NCI-H1105 (cell line): ENCODE measurements at places on chromosomes 4 and X.

GRCh38 chrX:76279007-76279406 is 106.1 kb downstream of the PBDC1 start:
- peak; percentile 12 for DNase-seq

- peak; percentile 81 for DNase-seq
Observed at GRCh38 chr4:674172-675035, at the start of the genes ATP5ME and MYL5. Gene ATP5ME, minus strand, starts transcription at chr4:674276. Its CDS starts 29 bp downstream, at chr4:674247. Gene MYL5, plus strand, starts transcription at chr4:674542. Its CDS starts 3,485 bp downstream, at chr4:678027.

GRCh38 chr4:1616557-1616930 is 67.6 kb downstream of the FAM53A start:
- no peak for DNase-seq

DNA sequence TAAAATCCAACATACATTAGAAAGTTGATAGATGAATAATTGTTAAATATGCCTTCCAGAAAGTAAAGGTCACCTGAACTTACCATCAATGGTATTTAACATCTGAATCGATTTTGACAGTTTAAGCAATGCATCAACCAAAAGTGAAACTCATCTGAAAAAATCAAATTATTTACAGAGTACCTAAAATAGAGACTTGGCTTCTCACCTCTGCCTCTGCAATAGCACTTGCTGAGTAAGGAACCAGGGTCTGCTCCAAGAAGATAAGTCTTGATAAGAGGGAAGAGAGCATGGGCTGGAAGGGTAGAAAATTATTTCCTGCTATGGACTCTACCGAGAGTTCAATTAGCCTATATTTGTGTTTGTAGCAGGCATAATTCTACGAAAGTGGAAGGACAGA is 868.3 kb downstream of the STIM2 start:
- no peak for DNase-seq

DNA sequence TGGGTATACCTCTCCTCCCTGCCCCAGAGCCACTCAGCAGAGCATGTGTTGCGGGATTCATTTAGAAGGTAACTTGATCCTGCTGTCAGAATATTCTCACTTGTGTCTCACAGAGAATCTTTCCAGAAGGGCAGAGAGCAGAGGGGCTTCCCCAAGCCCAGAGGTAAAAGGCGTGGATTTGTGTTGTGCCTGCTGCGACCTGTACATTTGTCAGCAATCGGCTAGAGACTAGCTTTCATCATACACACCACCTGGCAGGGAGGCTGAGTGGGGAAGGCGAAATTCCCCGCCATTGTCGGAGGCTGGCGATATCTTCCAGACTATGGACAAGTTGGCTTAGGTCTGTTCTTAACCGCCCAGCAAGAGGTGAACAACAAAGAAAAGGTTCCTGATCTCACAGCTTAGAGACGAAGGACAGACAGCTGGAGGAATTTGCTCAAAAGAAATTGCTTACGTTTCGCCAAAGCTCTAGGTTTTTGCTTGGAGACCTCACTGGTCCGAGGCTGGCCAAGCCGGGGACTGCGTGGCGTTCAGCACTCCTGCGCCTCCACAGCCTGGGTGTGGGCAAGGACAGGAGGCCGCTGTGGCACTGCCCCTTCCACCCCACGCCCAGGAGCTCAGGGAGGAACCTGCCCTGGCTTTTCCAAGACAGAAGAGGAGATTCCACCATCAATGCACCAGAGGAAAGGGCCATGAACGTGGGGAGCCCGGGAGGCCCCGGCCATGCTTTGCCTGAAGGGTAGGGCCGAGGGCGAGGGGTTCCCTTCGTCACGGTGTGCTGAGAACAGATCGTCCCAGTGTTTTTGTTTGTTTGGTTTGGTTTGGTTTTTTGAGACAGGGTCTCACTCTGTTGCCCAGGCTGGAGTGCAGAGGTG is 69.4 kb downstream of the DCTD start:
- DNase-seq, result no peak

- DNase-seq, result no peak
Observed at GRCh38 chr4:56146956-56147355, 198.2 kb downstream of the CEP135 start.

DNA sequence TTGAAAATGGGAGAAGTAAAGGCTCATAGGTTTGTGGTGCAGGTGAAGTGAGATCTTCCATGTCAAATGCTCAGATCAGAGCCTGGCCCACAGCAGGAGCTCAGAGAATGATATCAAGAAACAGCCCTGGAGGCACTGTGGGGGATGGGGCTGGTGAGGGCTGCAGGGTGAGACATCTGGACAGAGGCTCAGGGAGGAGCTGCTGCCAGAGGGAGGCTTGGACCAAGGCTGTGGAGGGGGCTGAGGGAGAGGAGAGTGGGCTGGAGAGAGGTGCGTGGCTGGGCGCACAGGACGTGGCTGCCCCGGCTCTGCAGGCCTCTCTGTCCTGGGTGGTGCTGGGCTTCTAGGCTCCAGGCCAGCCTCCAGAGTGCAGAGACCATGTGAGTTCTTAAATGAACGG is 5.6 kb downstream of the SORCS2 start:
- DNase-seq, result no peak

GRCh38 chr4:127414951-127415606 is 217.7 kb upstream of the INTU start:
- DNase-seq, result no peak

DNA sequence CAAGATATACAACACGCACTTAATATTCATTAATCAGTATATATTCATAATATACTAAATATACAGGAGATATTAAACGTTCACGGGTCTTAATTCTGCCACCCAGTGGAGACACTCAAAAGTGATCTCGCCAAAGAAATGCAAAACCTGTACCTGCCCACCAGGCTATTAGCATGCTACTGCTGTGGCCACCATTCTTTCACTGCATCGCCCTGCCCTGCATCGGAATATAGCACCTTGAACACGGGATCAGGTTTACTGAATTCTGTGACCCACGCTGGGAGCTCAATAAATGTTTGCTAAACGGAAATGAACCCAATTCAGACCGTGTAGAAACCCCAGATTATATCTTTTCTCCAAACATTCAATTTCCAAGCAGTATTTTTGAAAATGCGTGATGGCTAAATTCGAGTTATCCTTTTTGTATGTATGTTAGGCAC is 840 bp upstream of the CLCN3 start:
- peak; percentile 16 for DNase-seq

GRCh38 chr4:153471698-153472093 is 5.5 kb downstream of the TMEM131L start:
- DNase-seq, result no peak

DNA sequence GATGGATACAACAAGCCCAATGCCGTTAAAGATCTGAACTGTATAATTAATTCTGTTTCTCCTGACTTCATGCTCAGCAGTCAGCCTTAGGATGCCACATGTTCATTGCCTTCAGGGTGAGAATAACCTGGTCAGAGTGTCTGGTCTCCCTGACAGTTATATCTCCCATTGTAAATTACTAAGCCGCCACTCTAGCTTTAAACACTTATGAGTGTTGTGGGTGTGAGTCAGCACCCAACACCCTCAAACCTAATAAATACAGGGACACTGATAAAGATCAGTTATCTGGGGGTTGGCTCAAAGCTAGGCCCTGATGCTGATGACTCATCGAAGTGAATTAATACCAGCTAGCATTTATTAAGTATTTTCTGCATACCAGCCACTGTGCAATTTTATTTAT is 64.9 kb upstream of the DYNLT3 start:
- DNase-seq, result no peak

GRCh38 chr4:87427518-87427868 is 5.1 kb downstream of the NUDT9 start:
- DNase-seq, result no peak

DNA sequence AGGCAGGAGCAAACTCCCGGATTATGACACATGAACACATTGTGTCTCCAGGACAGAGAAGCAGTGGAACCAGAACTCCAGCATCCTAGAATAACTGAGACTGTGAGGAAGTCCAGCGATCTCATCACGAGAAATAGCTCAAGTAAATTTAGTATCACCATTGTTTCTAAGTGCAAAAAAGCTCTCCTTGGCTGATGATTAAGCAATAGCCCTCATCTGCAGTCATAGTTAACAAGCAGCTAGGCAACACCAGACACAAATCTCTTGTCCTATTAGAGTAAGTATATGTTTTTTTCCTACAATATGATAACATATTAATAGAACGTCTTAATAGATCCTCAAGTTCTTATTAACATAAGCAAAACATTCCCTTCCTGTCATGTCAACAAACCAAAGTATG is 2.4 kb upstream of the CFAP299 start:
- no peak for DNase-seq

DNA sequence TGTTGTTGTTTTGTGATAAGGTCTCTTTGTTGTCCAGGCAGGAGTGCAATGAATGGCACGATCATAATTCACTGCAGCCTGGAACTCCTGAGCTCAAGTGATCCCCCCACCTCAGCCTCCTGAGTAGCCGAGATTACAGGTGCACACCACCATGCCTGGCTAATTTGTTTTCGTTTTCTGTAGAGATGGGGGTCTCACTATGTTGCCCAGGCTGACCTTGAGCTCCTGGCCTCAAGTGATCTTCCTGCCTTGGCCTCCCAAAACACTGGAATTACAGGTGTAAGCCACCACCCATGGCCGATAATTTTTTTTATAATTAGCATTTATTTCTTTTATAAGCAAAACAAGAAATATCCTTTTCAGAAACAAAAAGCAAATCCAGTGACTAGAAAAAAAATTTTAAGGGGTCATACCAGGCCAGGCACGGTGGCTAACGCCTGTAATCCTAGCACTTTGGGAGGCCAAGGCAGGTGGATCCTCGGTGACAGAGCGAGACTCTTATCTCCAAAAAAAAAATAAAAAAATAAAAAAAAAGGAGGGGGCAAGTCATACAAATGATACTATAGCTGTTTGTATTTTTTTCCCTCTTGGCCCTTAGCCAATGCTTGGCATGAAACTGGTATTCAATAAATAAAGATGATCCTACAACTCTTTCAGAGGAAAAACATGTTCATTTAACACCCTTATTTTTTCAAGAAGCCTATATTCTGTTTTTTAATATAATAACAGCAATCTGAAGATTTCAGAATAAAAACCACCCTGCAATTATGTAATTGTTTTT is 3.4 kb downstream of the PLAC8 start:
- DNase-seq, result no peak

DNA sequence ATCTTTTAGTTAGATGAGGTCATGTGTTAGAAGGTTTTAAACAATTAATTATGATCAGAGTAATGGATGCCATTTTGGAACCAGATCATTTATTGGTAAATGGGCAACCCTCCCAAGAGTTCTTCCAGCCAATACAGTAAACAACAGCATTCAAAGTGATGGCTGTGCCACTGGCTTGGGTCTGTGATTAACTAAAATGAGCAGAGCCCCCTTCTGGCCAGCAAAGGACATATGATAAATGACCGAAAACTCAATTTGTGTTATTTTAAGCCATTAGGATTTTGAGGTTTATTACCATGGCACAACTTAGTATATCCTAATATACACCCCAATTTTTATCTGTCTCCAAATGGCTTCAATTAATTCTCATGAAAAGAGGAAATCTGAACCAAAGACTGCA is 90.8 kb upstream of the NPFFR2 start:
- peak; percentile 18 for DNase-seq

- no peak for DNase-seq
Observed at GRCh38 chr4:56575820-56576429, 70.3 kb downstream of the ARL9 start.

GRCh38 chr4:153421941-153422340 is 44.2 kb upstream of the TMEM131L start:
- no peak for DNase-seq

GRCh38 chrX:41184312-41184711 is 99.1 kb downstream of the USP9X start:
- DNase-seq, result no peak

DNA sequence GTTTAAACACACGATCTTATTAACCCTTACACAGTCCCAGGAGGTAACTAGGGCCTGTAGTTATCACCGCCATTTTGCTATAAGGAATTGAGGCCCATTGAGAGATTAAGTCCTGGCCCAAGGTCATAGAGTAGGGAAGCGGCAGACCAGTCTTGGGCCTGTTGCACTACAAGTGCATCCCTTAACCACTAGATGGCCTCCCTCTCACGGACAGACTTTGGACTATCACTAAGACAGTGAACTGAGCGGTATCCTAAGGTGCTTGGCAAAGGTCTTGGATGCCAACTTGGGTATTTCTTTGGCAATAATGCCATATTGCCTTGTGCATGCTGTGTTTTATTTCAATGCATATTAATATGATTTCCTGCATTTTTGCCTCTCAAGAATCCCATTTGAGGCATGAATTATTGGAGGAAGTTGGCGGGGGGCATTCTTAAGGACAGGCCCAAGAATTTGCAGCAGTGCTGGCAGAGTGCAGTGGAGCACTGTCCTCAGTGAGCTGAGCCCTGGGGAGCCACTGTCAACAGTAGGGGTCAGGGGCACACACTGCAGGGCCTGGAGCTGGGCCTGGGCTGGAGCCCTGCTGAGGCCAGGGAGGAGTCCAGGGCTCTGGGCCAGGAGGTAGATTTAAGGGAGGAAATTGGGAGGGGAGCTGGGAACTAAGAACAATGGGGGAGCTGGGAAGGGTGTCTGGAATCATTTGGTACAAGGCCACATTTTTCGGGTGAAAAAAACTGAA is 147.4 kb downstream of the SMIM20 start:
- no peak for DNase-seq
